GM06990 (cell line): ENCODE measurements at places on chromosomes 7 and 10.

GRCh38 chr7:101093906-101094305 is 8.6 kb downstream of the TRIM56 start:
- no peak for DNase-seq

- no peak for DNase-seq
Measured at GRCh38 chr7:55546814-55547213, 25.5 kb downstream of the VOPP1 start.

DNA sequence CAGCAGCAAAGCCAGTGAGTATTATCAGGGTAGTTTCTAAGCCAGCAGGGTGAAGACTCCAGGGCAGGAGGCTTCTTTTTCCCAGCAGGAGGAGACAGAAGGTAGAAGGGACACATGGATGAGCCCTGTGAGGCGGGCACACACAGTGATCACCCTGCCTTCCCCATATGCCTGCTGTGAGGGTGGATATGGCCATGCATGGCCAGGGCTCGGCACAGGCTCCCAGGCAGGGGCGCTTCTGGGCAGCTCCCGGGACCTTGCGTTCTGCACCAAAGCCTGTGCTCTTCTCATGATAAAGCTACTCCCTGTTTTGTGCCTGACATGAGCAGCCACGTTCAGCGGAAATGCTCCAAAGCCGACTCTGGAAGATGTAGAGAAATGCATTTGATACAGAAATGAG is 807.2 kb downstream of the TYW1 start:
- no peak for DNase-seq

DNA sequence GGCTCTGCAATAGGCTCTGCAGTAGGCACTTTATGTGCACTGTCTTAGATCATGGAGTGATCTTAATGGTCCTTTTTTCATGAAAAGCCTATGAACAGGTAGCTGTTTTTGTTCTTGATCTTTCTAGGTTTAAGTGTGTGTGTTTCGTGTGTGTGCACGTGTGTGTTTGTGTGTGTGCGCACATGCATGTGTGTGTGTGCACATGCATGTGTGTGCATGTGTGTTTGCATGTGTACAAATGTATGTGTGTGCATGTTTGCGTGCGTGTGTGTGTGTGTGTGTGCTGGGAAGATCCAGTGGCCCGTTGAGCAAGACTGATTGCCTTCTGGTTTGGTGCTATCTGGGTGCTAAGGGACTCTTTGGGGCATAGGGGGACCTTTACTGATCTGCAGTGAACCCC is 334.8 kb downstream of the GLRX3 start:
- DNase-seq = no peak

- DNase-seq = no peak
Measured at GRCh38 chr7:11313801-11314200, 340.1 kb downstream of the PHF14 start.

GRCh38 chr7:45187089-45187945 is 29.7 kb downstream of the RAMP3 start:
- no peak for DNase-seq

GRCh38 chr7:24965831-24966708 is 13.9 kb downstream of the OSBPL3 start:
- DNase-seq = peak; percentile 87

- no peak for DNase-seq
Measured at GRCh38 chr7:112622159-112622715, 141.4 kb downstream of the LSMEM1 start.

GRCh38 chr7:69603351-69603750 is 5.1 kb downstream of the AUTS2 start:
- DNase-seq = peak; percentile 34

GRCh38 chr7:118870187-118870586 is 645.7 kb downstream of the ANKRD7 start:
- no peak for DNase-seq

DNA sequence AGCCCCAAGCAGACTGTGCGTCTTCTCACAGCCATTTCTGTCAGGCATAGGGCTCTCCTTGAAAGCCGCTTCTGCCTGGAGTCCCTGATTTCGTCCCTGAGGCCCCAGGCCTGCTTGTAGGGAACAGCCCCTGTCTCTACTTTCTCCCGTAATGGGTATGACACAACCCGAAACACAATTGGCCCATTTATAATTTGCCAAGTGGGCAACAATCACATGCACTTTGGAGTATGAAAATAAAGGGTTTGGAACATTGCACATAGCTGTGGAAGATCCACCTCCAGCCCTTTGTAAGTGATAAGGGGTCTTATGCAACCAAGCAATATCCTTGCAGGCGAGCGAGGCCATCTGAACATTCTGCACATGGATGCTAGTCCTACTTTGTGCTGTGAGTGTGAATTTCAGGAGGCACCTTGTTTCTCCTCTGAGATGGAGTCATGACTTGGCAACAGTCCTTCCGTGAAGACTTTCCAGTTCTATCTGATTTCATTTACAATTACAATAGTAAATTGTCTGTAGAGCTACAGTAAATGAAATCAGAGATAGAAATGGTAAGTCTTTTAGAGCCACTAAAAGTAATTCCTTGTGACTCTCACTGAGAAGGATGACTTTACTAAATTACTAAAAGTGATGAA is 141.5 kb downstream of the CUBN start:
- DNase-seq = no peak

GRCh38 chr10:5915451-5915850 is 25.4 kb downstream of the FBH1 start:
- DNase-seq = no peak

DNA sequence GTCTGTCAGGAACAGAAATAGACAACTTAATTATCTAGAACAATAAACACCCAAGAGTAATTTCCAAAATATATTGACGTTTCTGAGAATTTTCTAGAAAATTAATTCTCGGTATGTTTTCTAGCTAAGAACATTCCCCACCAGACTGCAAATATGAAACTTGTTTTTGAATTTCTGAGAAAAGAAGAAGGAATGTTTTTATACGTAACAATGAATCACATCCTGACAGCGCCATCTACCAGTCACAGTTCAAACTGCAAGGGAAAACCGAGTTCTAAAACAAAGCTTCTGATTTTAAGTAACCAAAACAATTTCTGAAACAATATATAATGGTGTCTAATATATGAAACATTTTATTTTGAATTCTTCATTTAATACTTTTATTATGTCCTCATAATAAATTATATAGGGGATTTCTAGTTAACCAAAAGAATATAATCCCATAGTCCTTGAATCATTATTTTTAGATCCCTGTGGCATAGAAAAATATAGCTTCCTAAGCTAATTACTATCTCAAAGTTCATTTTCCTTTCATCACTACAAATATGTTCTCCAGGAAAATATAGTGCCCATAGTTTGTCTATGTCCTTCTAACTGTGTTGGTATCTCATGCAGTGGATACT is 34.5 kb upstream of the MEOX2 start:
- DNase-seq = no peak

GRCh38 chr10:80506189-80506575 is 31.5 kb upstream of the SH2D4B start:
- no peak for DNase-seq

- DNase-seq = no peak
Measured at GRCh38 chr10:81920213-81920829, 45.3 kb downstream of the NRG3 start.

DNA sequence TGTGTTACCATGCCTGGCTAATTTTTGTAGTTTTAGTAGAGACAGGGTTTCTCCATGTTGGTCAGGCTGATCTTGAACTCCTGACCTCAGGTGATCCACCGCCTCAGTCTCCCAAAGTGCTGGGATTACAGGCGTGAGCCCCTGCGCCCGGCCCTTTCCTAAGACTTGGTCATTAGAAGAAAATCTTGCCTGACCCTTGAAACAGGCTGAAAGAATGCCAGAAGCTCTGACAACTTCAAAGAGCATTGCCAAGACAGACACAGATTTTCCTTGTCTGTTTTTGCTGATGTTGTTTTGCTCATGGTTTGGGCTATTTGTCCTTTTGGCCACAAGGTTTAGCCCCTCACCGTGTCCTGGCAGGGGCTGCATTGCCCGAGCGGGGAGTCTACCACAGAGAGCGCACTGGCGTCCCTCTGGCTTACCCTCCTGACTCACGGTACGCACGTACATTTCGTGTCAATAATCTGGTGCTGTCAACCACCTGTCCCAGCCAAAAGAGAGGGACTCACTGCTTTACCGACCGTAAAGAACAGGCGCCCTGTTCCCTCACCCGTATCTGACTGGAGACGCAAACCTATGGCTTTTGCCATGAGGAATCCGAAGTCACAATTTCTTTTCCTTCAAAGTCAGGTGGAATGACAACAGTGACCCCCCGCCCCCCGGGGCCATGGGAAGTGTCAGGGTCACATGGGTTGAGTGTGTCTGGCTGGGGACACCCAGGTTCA is 10.1 kb upstream of the INPP5A start:
- no peak for DNase-seq

DNA sequence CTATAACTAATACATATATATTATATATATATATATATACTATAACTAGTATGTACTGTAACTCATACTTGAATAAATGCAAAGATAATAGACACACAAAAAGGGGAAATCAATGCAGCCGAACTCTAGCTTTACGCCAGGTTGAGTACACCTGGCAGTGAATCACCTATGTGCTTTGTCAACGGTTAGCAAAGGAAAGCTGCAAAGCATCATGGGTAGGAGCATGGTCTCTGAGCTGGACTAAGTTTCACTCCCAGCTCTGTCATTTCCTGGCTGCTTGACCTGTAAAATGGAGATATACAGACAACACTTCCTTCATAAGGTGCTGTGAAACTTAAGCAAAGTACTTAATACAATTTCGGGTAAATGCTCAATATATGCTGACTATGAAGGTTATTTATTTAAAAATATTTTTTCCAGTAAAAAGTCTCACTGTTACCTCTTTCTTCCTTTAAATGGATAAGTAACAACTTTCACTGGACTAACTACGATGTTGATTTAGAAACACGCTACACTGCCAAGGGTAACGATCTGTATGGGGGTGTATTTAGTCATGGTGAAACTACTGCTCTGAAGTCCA is 61.7 kb upstream of the ITGA8 start:
- no peak for DNase-seq

- DNase-seq = no peak
Measured at GRCh38 chr7:103686064-103686463, 240.1 kb upstream of the SLC26A5 start.
